Ascending aorta (tissue), 2 donors: ENCODE measurements at places on chromosomes 4 and X.

DNA sequence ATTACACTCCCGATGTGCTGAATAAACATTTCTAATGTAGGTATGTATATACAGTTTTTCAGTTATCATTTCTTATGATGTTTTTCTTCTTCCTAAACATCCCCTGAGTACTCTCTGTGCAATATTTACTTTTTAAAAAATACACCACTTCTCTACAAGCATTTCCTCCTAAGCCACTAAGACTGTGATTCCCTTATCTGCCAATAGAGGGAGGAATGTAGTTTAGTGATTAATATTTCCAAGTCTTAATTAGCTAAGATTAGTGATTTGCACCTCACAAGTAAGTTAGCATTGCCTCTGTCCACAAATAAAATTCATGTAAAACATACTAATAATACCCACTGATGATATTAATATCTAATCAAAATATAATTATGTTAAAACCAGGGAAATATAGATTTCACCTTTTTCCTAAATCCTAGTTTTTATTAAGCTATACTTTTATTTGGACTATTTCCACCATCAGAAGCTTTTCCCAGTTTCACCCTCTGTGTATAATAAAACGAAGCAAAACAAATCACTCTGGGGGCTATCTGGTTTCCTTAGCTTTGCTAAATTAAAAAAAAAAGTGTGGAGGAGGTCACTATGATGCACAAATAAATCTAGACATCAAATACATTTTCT lies 909.1 kb downstream of the FAT4 start:
- no peak for DNase-seq

GRCh38 chr4:52983563-52984303 lies 121.6 kb downstream of the RASL11B start:
- DNase-seq, result no peak

DNA sequence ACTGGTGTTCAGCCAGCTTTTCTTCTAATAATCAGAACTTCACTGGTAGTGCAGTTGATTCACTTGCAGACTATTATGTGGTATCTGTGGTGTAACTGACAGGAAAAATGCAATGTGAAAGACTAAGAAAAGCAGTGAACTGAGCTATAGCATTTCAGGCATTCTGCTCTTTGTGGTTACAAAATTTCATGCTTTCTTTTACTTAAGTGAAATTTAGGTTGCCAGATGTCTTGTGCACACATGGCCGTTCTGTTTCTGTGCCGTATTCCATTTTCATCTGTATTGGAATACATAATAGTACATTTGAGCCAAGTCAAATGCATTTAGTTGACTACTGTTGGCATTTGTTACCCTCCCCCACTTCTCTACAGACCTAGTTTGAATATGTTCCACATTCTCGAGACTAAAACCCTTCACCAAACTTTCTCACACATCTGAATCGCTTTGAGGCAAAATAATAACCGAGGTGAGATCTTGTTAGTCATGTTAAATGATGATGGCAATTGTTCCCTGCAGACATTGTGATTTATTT lies 8.2 kb downstream of the RTL3 start:
- DNase-seq, result no peak

DNA sequence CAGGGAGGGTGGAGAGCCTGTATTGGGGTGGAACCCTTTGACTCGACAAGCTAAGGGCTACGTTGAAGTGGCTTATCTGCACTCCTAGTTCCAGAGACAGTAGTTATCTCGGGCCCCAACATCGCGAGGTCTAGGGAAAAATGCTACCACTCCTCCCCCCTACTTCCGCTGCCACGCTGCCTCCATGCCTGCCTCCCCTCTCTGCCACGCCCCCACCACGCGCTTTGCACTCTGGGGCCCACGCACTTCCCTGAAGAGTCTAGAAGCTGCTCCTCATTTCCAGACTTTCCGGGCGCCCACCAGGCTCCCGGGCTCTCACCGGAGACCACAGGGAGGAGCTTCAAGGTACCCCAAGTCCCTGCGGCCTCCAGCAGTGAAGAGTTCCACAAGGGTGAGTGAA lies at the start of gene PASD1:
TSS of gene PASD1 (plus strand) at position 227 of the 400 bp plus-strand sequence. CDS start 37,879 bp downstream, outside the sequence.
- DNase-seq, result no peak

DNA sequence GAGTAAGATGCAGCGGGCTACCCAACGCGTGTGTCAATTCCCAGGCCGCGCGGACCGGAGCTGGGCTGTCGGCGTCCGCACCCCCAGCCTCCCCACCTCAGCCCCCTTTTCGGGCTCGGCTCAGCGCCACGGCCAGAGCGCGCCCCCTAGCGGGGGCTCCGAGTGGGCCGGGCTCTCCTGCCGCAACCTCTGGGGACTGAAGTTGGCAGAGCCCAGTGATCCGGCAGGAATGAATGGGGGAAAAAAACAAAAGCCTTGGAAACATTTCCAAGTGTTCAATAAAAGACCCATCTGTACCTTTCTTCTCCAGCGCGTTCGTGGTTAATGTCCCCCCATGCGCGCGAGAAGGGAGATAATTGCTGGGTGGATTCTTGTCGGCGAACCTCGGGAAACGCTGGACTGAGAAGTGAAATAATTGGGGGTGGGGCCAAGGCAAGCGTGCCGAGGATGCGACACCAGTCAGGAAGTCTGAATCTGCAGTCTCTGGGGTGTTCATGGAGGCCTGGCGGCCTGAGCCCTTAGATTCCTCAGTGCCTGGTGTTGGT lies 5.2 kb upstream of the ARX start:
- no peak for DNase-seq

DNA sequence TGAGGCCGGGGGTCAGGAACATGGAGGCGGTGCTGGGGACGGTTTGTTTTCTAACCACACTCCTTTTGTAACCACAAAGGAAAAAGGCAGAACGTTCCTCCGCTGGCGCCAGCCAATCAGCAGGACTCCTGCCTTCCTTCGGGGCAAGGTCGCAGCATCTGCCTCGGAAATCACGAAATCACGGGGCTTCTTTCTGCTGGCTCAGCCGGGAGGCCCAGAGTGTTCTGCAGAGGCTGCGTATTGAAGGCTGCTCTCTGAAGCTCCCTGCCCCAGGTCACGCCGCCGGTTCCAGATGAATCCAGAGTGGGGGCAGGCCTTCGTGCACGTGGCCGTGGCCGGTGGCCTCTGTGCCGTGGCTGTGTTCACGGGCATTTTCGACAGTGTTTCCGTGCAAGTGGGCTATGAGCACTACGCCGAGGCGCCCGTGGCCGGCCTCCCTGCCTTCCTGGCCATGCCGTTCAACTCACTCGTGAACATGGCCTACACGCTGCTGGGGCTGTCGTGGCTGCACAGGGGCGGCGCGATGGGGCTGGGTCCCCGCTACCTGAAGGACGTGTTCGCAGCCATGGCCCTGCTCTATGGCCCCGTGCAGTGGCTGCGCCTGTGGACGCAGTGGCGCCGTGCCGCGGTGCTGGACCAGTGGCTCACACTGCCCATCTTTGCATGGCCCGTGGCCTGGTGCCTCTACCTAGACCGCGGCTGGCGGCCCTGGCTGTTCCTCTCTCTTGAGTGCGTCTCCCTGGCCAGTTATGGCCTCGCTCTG lies 9.4 kb downstream of the TMEM187 start:
- DNase-seq, result no peak

- no peak for DNase-seq
These were observed 825 bp upstream of the RASGEF1B start for GRCh38 chr4:81472281-81473182.
